ENCODE measurements at places on chromosomes 4 and X.

DNA sequence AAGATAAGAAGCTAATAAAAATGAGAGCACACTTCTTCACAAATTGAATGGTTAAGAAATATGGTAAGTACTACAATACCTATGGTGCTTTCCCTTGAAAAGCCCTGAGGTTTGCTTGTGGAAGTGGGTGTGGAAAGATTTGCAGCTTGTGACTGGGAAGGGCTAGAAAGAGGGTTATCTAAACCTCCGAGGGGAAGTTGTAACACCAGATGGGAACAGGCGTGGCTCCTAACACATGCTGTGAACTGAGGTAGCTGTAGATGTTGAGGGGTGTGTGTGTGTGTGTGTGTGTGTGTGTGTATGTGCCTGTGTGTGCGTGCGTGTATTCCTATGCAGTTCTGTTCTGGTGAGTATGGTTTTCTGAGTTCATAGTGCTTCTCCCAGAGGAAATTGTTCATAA lies 21.5 kb downstream of the FRMPD4 start:
- no peak for DNase-seq

GRCh38 chrX:71107762-71108360 lies 1.3 kb upstream of the CXorf65 start:
- no peak for DNase-seq

DNA sequence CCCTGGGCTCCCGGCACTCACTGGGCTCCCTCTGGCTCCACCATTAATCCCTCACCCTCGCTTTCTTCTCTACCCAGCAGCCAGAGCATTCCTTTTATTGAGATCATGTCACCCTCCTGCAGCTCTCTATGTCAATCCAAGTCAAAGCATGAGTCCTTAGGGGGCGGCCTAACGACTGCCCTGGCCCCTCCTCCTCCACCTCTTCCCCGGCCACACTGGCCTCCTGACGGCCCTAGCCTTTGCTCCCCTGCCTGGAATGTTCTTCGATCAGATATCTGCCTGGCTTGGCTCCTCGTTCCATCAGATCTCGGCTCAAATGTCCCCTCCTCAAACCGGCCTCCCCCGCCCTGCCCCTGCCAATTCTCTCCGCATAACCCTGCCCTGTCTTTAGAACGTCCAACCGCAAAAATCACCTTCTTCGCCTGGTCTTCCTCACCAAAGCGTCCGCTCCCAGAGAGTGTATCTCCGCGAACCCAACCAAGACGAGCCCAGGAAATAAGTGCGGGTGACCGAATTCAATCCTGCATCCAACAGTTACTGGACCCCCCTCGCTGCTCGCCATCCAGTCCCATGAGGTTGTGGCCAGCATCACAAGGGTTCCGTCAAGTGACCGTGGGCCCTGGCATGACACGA lies 722 bp upstream of the PNCK start:
- no peak for DNase-seq

DNA sequence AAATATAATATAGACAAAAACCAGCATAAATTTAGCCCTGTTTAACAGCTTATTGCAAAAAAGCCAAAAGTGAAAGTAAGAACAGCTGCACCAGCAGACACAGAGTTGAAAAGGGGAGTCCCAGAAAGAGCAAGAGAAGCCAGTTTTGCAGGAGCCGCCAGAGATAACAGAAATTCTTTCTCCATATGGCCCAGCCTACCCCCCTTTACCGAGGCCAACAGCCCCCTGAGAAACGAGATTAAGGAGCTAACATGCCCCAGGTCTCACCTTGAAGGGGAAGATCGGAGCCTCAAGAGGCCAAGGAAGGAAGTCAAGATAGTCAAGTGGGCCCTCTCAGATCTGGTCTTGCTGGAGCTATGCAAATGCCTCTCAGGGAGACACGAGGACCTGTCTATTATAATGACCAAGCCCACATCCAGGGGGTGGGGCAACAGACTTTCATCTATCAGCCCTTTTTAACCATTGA lies 4.8 kb downstream of the ACOX3 start:
- peak; percentile 11 for DNase-seq

DNA sequence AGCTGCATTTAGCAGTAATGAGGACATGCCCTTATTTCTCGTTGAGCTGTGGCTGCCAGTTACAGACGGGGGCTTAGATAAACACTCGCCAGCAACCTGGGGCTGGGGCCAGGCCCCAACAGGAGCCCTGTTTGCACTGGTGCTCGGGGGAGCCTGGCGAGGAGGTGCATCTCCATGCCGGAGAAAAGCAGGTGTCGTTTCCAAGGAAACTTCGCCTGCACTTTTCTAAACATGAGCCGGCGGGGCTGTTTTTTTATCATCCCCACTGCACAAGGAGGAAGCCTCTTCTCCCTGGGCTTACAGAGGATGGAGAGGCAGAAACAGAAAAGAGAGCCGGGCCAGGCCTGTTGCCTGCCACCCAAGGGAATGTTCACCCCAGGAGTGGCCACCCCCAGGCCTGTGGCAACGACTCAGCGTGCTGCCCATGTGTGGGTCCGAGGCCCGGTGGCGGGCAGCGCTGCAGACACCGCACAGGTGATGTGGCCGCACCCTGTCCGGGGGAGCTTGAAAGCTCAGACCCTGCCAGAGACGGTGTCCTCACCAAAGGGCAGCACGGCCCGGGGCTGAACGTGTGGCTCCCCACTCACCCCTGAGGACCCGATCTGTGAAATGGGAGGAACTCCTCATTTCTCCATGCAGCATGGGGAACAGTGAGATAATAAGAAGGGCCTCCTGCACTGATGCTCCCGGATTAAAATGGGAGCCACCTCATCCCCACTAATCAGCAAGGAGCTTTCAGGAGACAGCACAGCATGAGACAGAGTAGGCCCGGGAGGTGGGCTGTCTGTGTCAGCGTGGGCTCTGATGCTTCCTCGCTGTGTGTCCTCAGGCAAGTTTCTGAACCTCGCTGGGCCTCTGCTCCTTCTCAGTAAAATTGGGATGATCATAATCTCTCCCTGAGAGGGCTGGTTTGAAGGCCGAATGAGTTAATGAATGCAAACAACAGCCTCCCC lies 33.8 kb upstream of the ADRA2C start:
- DNase-seq = no peak
